ENCODE measurements at places on chromosomes 16 and 17.

- DNase-seq, result peak; percentile 97
Observed at GRCh38 chr17:82396601-82397435, 21.3 kb upstream of the HEXD start.

GRCh38 chr17:2084766-2085647 lies 30.1 kb downstream of the HIC1 start:
- peak; percentile 90 for DNase-seq

DNA sequence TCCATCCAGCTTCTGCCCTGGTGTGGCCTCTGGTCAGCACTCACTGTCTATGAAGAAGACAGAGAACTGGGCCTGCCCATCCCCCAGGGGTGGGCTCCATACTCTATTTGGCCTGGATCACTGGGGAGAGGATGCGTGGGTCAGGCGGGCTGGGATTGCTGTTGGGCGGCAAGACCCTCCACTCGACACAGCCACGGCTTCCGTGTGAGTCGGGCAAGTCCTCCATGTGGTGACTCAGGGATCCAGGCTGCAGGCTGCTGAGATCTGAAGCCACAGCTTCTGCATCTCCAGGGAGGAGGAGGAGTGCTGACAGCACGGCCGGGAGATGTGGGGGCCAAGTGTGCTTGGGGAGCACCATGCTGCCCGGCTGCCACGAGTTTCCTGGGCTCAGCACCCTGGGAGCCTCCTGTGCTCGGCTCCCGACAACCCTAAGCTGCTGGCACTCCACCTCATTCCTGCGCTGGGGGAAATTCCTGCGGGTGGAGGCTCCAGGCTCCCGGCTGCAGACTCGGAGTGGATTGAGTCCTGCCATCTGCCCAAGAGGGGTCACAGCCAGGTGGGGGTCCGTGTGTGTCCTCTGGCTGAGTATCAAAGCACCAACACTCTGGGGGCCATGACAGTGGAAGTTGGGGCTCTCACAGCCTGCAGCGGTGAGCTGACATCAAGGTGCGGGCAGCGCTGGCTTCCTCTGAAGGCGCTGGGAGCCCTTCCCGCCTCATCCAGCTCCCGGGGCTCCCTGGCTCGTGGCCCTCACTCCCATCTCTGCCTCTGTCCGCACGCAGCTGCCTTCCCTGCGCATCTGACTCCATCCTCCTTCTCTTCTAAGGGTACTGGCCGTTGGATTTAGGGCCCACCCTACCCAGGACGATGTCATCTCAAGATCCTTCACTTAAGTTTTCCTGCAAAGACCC lies 24.4 kb upstream of the CBFA2T3 start:
- no peak for DNase-seq

- DNase-seq, result peak; percentile 78
Observed at GRCh38 chr16:87723226-87723623, 42.6 kb downstream of the KLHDC4 start.

- DNase-seq, result no peak
Observed at GRCh38 chr16:65124596-65124995, 2.7 kb upstream of the CDH11 start.

DNA sequence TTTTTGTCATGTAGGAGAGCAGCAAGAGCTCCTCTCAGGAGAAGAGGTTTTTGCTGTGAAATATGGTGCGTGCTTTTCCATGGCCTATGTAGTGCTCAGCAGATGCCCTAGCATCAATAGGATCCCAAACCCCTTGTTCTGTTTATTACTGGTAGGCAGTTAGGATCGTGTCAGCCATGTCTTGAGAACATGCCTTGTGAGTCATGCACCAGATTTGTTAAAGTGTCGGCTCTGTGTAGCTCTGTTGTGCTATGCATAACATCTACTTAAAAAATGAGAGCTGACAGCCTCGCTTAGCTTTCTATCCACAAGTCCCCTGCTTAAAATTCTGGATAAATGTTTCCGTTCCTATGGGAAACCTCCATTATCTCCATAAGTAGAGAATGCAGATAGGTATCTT lies 4.4 kb upstream of the EIF4A3 start:
- DNase-seq, result peak; percentile 63

- DNase-seq, result peak; percentile 74
Observed at GRCh38 chr17:4949321-4950074, 1.2 kb upstream of the PFN1 start.

GRCh38 chr16:66512272-66513110 lies 37.4 kb downstream of the TK2 start:
- no peak for DNase-seq

GRCh38 chr16:69187446-69188235 lies 677 bp downstream of the SNTB2 start:
- peak; percentile 42 for DNase-seq

- no peak for DNase-seq
Observed at GRCh38 chr16:85422632-85423550, 190.2 kb upstream of the GSE1 start.

- peak; percentile 59 for DNase-seq
Observed at GRCh38 chr17:16353317-16354174, at the start of gene CENPV. Gene CENPV (minus strand): TSS chr17:16353469. CDS start chr17:16353436, 33 bp downstream.

DNA sequence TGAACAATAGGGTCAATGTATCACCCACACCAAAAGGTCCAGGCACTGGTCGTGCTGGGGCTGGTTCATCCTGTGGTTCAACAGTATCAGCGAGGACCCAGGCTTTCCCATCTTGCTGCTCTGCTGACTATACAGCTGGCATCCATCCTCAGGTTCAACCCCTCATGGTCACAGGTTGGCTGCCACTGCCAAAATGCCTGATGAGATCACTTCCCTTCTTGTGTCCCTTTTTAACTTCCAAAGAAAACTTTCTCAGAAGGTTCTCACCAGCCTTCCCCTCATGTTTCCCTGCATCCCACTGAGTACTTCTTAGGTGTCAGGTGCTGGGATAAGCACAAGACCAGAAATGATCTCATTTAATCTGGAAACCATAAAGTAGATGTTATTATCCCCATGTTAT lies 25.7 kb downstream of the CLEC16A start:
- DNase-seq, result no peak

- DNase-seq, result peak; percentile 75
Observed at GRCh38 chr16:17802571-17802970, 331.8 kb upstream of the XYLT1 start.

DNA sequence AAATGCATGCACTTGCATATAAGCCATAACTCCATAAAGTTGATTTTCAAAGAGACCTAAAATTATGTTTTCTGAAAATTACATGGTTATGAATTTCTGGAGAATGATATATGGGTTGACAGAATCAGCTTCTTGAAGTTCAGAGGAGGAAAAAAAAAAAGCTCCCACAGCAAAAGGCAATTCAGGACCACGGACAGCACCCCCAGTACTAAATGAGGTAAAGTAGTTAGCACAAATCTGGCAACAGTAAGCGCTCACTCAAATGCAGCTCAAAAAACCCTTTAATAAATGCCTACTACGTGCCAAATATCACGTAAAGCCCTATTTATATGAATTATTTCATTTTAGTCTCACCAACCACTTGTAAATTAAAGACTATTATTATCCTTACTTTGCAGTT lies 135.2 kb downstream of the SHISA9 start:
- peak; percentile 20 for DNase-seq

- DNase-seq, result peak; percentile 97
Observed at GRCh38 chr16:14409563-14409962, 220.5 kb downstream of the PARN start.

DNA sequence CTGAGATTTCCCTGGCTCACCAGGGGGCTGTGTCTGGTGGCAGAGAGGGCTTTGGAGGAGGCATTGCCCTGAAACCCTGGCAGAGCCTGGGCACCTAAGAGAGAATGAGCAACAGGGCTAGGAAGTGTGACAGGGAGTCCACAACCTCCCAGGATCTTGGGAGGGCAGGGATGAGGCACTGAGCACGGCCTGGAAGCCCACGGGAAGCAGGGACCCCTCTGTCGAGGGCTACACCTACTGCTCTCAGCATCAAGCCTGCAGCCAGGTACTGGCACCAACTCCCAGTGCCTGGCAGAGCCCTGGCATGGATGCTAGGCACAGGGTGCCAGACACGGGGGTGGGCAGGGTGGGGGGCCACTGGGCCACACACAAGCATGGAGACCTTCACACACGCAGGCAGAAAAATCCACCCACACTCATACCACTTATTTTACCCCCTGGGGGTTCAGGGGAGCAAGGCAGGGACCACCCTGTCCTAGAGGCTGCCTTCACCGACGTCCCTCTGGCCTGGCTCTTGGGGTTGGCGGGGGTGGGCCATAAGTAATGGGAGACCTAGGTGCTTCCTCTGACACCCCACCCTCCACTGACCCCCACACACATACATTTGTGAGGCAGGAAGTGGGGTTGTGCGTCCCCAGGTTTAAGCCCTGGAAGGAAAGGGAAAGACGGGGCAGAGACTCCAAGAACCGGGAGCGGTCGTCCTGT lies 970 bp upstream of the HSD11B2 start:
- no peak for DNase-seq

DNA sequence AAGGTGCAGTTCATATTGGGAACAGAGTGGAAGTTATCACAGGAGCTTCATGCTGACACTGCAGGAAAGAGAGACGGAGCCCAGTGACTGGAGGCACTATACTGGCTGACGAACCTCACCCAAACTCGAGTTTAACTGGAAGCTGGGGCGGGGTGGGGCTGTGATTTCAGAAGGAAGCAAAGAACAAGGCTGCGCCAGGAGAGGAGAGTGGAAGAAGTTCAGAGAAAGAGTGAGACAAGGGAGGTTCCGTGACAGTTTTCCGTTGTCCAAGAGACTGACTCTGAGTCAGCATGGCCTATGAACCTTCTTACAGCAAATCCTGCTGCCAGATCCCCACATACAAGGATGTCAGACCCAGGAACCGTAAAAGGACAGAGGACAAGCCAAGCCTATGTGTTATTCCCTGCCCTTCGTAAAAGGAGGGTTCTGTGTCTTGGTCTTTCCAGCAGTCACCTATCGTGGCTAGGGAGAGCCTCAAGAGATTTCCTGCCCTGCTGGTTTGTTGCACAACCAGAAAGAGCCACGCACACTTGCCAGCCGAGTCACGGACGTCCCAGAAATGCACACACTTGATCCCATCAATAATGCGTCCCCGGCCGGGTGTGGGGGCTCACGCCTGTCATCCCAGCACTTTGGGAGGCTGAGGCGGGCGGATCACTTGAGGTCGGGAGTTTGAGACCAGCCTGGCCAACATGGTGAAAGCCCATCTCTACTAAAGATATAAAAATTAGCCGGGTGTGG lies 5.1 kb downstream of the PITPNA start:
- no peak for DNase-seq

GRCh38 chr16:72013389-72013788 lies 4.8 kb downstream of the DHODH start:
- DNase-seq, result peak; percentile 35

GRCh38 chr16:58201163-58201562 lies 3.3 kb upstream of the CSNK2A2 start:
- no peak for DNase-seq

DNA sequence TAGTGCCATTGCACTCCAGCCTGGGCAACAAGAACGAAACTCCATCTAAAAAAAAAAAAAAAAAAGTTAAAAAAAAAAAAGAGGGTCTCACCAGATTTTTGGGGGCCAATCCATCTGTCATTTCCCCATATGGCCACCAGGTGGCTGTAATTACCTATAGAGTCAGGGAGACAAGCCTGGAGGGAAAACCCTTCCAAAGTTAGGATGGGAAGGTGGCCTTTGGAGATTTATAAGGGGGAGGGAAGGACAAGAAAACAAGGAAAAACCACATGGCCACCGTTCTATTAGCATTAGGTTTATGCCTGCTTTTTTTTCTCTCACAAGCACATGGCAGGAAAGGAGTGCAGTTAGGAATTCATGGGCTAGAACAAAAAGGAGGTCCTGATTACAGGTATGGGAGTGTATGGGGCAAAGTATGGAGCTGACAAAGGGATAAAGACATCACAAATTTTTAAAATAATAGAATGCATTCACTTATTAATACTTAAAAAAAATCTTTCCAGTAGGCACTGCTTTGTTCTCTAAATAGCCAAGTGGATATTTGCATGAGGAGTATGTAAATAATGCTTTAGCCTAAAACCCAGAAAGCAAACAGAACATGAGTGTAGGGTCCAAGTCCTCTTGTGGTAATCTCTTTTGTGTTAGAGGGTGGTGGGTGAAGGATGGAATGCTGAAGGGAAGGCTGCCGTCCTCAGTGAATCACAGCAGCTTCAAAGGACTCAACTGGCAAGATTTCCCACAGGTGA lies 5.1 kb downstream of the CYB5D1 start:
- DNase-seq, result peak; percentile 72

DNA sequence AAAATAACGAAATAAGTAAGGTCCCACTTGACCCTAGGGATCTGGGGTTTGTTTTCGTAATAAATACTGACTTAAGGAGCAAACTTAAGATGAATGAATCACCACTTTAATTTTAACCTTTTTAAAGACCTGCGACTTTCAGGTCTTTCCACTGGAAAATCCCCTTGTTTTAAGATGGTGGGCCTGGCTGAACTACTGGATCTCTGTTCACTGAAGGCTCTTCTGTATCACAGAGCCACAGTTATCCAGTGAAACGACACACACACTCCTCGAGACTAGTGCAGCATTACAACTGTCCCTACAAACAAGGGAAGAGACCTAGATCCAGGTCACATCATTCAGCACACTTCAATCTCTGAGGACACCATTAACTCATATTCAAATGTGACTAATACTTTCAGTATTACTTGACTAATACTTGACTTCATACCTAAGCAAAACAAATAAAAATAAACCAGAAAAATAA lies 299.0 kb downstream of the CEP112 start:
- DNase-seq, result no peak

GRCh38 chr16:17696616-17697015 lies 225.9 kb upstream of the XYLT1 start:
- DNase-seq, result peak; percentile 7

GRCh38 chr16:57908409-57908987 lies 62.4 kb downstream of the CNGB1 start:
- no peak for DNase-seq

- DNase-seq, result no peak
Observed at GRCh38 chr17:46820592-46821450, 2.3 kb upstream of the WNT3 start.

- peak; percentile 15 for DNase-seq
Observed at GRCh38 chr16:68490829-68491575, 42.7 kb upstream of the SMPD3 start.

- DNase-seq, result no peak
Observed at GRCh38 chr16:27244363-27244755, 24.2 kb downstream of the NSMCE1 start.

GRCh38 chr16:57701759-57702371 lies 7.3 kb downstream of the DRC7 start:
- DNase-seq, result no peak

DNA sequence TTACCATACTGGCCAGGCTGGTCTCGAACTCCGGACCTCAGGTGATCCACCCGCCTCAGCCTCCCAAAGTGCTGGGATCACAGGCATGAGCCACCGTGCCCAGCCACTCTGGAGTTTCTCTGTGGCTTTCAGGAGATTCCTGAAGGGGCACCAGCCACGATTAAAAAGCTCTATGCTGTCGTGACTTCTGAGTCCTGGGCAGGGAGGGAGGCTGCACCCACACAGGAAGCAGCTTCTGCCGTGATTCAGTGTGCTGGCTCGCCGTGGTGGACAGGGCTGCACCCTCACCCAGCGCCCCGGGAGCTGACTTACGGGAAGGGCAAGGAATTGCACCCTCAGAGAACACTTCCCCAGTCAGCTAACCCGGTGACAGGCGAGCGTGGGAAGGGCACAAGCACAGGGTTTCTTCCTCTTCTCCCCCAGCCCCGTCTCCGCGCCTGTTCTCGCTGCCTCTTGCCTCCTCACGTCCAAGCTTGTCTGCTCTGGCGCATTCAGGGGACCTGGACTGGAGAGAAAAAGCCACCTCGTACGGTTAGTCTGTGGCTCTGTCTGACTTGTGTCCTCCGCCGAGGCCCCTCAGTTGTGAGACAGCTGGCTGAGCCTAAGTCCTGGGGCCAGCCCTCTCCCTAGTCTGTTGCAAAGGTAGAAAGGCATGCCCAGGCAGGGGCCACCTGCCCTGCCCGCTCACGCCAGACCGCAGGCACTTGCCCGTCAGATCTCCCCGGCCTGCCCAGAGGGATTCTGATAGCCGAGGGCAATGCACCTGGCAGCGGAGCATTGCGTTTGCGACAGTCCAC lies 145.0 kb downstream of the SEC14L1 start:
- peak; percentile 81 for DNase-seq

All from fibroblast of skin of right biceps (primary cell).